ENCODE measurements at places on chromosomes 7 and 10.
A peak's percentile ranks its signal among the peaks of the same experiment; 100 is the strongest.

GRCh38 chr10:28370107-28370835 is 67.4 kb upstream of the MPP7 start:
- DNase-seq, result peak; percentile 23

GRCh38 chr7:28587211-28587610 is 174.9 kb downstream of the CREB5 start:
- no peak for DNase-seq

GRCh38 chr10:69362471-69362954 is 54.2 kb downstream of the TACR2 start:
- no peak for DNase-seq

DNA sequence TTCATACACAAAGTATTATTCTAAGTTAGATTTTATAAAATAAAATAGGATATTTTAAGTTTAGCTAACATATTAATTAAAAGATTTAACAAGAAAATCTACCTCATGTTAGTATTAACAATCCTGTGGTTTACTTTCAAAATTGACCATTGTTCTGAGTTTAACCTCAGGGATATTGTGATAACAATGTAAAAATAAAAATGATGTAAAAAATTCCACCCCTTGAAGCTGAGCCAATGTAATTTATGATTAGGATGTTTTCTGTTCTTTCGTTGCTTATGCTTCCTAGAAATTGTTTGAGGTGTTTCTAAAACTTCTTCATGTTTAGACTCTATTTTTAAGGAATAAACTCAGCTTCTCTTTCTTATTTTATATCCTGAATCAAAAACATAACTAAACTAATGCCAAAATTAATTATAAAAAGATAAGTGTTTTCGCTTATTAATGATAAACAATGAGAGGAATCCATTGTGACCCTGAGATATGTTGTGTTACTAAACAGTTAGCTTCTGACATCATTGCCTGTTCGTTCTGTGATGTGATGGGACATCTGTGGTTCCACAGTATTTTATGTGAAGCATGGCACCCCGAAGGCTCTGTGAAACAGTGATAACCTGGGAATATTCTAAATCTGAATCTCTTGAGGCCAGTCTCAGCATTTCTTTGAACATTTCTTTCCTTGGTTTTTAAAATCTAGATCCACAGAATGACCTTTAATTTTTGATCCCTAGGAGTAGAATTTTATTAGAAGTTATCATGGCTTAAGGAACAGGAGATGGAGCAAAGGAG is 340.8 kb downstream of the ARL4A start:
- DNase-seq, result no peak

- DNase-seq, result no peak
These were observed 3.5 kb downstream of the UNCX start for GRCh38 chr7:1236132-1236661.

DNA sequence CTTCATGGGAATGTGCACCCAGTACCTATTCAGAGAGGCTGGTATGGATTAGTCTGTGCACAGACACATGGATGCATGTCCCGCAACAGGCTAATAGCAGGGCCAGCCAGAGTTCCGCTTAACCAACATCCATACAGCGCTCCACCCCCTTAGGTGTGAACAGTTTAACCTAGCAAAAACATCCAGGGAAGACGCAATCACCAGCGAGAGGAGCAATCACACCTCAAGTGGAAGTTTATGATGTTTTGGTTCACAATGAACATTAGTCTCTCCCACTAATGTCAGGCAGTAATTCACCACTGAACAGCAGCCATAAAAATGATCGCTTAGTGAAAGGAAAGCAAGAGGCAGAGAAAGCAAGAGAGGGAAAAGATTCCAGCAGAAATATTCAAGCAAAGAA is 91.1 kb downstream of the PLXNA4 start:
- DNase-seq, result no peak

- no peak for DNase-seq
These were observed 81.6 kb downstream of the NPY start for GRCh38 chr7:24365606-24366005.

DNA sequence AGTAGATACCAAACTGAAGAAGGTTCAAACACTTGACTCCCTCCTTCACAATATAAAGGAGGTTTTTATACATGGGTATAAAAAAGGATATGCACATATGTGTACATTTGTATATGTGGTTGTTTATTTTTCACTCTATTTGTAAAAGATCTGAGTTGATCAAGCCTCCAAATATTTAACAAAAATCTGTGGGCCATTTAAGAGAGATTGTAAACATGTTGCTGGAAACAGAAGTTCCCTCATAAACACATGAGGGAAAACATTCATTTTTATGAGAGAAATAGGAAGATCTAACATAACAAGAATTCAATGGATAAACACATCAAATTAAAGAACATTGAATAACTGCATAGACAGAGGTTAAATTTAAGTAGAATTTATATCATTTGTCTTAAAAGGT is 81.7 kb downstream of the COL28A1 start:
- no peak for DNase-seq

DNA sequence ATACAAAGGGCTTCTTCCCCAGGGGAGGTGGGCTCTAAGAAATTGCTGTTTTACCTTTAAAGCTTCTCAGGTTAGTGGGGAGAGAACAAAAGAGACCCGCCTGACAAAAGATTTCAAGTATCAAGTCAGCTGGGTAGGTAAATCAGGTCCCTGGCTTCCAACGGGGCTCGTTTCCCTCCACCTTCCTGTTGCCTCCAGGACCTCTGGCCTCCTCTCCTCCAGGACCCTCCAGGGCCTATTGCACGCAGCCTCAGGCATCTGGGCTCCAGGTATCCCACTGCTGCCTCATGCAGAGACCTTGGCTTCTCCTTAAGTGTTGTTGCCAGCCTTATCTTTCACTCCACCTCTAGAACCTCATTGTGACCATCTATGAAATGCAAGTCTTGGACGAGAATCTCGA is 2.9 kb downstream of the BNIP3 start:
- no peak for DNase-seq

DNA sequence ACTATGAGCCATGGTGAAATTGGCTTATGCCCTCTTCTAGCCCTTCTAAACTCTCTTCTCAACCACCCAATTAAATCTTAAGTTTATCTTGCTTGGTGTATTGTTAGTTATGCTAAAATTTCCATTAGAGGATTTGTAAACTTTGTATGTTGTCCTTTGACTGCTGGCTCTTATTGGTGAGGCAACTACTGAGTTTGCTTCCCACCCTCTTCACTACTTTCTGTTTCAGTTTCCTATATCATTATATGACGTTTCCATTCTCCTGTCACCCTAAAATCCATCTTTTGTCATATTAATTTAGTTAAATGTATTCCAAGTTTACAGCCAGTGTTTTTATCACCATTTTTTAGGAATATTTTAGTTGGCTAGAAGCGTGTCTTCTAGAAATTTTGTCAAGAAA is 80.9 kb upstream of the VWC2 start:
- DNase-seq, result no peak

GRCh38 chr7:21368317-21368716 is 59.6 kb upstream of the SP4 start:
- DNase-seq, result no peak

DNA sequence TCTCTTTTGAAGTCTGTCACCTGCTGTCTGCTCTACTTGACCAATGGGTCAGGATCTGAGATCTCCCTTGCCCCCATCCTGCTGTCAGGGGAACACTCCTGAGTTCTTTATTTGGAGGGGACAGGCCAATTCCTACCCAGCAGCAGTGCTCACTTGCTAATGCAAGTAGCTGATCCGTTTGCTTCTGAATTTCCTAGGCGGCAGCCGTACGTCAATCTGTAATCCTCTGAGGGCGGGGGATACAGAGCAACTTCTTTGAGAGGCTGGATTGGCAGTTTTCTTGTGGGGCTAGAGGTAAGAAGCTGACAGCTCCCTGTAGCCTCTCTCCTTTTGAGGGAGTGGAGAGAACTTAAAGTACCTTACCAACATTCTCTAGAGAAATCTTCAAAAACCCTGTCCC is 36.6 kb downstream of the TYW1 start:
- no peak for DNase-seq

- no peak for DNase-seq
These were observed 964 bp upstream of the ADCY1 start for GRCh38 chr7:45573204-45573603.

- no peak for DNase-seq
These were observed 17.8 kb downstream of the HNRNPA2B1 start for GRCh38 chr7:26182706-26183105.

GRCh38 chr7:111835066-111835465 is 272.8 kb upstream of the IMMP2L start:
- DNase-seq, result no peak

DNA sequence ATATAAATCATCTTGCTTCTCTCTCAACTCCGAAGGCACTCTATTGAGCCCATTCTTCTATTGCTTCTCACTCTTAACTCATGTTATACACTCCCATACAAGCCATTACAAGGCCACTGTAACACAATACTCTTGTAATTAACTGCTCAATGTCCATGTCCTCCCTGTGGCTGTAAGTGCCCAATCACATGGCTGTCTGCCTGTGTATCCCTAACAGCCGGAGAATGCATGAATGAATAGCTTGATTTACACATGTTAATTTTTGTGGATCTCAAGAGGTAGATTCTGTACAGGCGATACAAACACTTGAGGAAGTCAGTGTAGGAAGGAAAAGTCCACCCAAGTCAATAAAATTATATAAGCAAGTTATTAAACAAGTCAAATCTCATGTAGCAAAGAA is 215.6 kb downstream of the DOCK4 start:
- DNase-seq, result no peak

DNA sequence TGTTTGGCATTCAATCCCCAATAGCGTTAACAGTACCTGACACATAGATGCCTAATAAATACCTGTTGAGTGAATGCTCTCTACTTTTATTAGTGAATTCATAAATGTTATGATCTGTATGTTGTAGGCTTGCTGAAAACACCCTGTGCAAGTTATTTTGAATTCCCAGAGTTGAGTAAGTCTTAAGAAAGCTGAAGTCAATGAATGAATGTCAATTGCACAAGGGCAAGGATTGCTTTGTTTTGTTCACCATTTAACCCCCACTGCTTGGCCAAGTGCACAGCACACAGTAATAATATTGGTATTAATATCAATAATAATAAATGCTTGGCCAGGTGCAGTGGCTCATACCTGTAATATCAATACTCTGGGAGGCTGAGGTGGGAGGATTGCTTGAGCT is 10.2 kb downstream of the CPA1 start:
- no peak for DNase-seq

GRCh38 chr7:30450240-30450982 is 28.2 kb downstream of the NOD1 start:
- DNase-seq, result no peak

GRCh38 chr7:150311146-150311545 is 12.0 kb upstream of the LRRC61 start:
- no peak for DNase-seq

- DNase-seq, result no peak
These were observed 75.3 kb downstream of the SVOPL start for GRCh38 chr7:138625849-138626230.

- DNase-seq, result peak; percentile 67
These were observed 73.8 kb upstream of the GTF2IRD1 start for GRCh38 chr7:74379938-74380337.

DNA sequence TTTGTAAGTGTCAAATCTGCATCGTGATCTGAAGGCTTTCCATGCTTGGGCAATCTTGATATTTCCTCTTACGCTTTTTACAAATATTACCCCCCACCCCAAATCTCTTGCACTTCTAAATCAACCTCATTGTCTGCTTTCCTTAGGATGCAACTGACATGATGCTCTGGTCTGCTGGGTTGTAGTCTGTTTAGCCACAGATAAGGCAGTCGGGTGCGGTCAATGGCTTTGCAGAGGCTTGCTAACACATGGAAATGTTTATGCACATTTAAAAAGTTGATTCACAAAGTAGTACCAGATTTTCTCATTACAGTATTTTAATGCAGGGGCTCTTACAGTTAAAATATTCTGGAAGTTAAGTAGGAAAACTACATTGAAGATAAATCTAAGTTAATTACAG is 172.5 kb downstream of the BAMBI start:
- DNase-seq, result no peak

DNA sequence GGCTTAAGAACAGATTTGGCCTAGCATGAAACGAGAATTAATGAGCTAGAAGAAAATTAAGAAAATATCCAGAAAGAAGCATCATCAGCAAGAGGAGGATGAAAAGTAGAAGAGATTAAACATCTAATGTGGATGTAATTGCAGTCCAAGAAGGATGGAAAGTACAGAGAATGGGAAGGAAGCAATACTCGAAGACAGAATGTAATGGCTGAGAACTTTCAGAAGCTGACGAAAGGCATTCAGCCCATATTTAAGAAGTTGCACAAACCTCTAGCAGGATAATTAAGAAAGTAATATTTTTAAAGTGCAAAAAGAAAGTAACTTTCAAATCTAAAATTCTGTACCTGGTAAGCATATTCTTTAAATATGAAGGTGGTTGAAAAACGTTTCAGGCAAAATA is 60.7 kb downstream of the TRIM24 start:
- no peak for DNase-seq

GRCh38 chr10:58887474-58887873 is 289.0 kb upstream of the PHYHIPL start:
- DNase-seq, result no peak

DNA sequence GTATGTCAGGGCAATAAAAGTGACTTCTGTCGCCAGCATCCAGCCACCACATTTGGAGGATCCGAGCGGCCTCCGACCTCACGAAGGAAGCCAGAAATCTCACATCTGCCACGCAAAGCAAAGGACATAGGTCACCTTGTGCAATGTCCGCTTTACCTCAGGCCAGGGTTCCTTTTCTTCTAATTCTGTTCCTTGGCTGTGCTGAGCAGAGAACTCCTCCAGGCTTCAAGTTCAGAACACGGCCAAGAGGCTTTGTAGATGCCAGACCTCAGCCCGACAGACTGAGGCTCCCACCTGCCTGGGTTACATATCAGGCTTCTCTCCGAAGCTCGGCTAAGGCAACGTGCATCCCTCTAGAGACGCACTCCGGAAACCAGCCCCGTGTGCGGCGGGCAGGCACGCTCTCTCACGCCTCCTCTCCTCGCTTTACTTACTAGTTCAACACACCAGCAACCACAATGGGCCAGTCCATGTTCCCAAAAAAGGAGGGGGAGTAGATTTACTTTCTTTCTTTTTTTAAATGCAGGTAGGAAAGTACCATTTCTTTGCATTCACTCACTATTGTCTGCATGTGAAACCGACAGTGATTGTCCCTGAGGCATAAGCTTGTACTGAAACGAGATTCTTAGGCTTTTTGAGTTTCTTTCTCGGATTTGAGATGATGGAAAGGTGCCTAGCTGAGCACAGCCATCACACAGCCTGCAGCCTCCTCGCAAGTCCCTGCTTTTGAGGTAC is 122.4 kb upstream of the AFAP1L2 start:
- peak; percentile 44 for DNase-seq

GRCh38 chr10:123502983-123503382 is 163.2 kb upstream of the GPR26 start:
- no peak for DNase-seq

All from cerebellar nuclear complex (tissue), 1 donor.